Spleen (tissue), 13 donors: ENCODE measurements at places on chromosomes 1 and 21.

DNA sequence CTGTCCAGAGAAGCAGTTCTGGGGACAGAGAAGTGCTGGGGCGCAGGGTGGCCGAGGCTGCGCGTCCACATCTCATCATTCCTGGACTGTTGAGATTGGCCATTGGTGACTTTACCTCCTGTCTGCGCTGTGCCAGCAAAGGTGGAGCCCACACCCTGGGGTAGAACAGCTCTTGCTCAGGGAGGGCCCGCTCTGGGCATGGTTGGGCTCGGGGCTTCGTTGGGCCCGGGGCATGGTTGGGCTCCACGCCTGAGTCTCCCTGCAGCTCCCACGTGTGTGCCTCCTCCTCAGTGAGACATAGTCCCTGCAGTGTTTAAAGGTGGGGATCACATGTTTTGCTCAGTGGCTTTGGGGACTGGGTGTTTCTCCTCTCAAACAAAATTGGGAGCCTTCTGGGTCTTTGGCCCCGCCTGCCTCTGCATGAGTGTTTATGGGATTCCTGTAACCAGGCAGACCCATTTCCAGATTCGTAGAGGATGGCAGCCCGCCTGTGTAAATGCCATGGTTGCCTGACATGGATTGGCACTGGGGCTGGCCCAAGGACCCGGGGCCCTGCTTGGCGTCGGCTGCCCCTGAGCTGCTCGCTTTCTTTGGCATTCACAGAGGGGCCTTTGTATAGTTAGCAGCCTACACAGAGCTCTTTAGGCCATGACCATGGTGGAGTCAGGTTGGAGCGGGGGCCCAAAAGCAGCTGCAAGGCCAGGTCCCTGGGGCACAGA, 104.6 kb downstream of the TLR5 start:
- no peak for DNase-seq

DNA sequence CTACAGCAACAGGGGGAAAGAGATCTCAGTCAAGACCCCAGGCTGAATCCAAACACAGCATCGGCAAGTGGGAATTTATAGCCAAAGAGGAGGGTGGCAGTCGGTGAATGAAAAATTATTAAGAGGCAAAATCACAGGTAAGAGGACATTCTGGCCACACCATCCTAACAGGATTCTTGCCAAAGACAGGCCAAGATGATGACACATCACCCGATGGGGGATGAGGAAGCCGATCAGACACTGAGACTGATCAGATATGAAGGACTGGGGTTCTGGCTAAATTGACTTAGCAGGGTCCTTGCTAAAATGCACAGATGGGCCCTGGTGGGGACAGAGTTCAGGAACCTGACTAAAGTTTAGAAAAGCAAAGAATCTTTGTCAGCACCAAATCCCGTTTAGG, 402.2 kb downstream of the SMYD3 start:
- no peak for DNase-seq

- no peak for DNase-seq
Observed at GRCh38 chr1:108357802-108358201, 92.3 kb upstream of the NBPF6 start.

GRCh38 chr1:155106862-155107261, 20.8 kb upstream of the EFNA1 start:
- DNase-seq: no peak
